NCI-H524 (cell line): ENCODE measurements at places on chromosomes 1 and 21.

DNA sequence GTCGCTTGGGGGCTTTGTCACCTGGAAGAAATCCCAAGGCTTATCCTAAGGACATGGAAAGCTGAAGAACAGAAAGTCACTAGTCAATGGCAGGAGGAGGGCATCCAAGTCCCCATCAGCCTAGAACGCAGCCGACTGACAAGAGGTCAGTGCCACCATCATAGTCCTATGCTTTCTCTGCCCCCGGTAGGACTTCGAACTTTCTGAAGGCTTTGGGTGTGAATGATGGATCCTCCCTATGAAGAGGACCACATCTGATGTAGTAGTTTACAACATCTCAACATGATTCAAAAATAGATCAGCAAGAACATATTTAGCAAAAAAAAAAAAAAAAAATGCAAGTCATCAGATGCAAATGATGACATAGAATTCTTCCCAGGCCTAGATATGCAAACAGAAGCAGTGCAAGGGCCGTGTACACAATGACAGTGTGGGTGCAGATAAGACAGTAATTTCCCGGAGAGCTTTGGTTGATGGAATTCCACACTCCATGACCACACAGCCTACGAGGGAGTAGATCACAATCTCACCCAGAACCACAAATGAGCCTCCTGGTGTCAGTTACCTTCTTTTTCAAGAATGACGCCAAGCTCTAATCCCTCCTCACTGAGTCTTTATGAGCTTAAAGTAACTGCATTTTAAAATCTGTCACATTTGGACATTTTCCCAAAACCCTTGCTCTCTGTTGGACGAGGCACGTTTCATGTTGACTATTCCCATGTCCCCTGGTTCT lies 88.2 kb downstream of the PSMG1 start:
- peak; percentile 44 for DNase-seq

DNA sequence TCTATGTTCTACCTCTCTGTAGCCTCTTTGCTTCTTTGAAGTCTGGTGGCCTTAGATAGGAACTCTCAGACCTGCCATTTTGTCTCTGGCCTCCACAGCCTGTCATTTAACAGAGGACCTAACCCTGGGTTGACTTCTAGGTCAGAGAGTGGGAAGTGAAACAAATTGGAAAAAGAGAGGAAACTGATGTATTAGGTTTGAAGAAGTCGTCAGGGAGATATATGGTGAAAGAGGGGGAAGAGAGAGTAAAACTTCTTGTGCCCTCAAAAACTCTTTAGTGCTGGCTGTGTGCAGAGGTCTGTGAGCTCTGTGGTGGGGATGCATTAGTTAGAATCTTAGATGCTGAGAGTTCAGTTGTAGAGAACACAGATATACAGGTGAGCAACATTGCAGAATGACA lies 30.2 kb upstream of the CD1D start:
- no peak for DNase-seq

GRCh38 chr1:11654939-11655808 lies 497 bp downstream of the FBXO44 start:
- no peak for DNase-seq

DNA sequence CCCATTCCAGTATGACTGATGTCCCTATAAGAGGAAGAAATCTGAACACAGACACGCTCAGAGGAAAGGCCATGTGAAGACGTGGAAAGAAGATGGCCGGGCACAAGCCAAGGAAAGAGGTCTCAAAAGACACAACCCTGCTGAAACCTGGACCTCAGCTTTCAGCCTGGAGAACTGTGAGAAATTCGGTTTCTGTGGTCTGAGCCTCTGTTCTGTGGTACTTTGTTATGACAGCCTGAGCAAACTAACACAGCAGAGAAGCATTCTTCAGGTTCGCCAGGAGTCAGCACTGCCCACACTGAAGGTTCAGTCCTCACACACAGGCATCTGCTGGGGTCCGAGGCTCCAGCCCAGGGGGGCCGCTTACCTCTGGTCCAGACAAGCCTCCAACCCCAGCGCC lies 37.7 kb downstream of the SEC16B start:
- DNase-seq, result no peak

DNA sequence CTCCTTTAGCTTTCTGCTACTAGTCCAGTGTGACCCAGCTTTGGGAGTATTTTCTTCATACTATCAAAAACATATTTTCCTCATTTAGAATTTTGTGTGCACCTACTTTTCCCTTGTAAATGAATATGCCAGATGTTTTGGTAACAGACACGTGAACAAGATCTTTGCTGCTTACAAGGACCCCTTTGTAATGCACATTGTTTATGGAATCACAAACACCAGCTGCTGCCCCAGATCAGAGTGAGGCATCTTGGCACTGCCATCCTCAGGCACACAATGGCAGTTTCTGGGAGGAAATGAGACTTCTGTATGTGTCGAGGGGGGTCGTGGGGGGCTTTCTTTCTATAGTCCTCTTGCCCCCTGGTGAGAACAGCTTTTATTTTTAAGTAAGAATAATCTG lies 115.7 kb downstream of the RGL1 start:
- DNase-seq, result peak; percentile 40

- no peak for DNase-seq
These were observed 154.7 kb downstream of the PTGER3 start for GRCh38 chr1:70892930-70893329.

DNA sequence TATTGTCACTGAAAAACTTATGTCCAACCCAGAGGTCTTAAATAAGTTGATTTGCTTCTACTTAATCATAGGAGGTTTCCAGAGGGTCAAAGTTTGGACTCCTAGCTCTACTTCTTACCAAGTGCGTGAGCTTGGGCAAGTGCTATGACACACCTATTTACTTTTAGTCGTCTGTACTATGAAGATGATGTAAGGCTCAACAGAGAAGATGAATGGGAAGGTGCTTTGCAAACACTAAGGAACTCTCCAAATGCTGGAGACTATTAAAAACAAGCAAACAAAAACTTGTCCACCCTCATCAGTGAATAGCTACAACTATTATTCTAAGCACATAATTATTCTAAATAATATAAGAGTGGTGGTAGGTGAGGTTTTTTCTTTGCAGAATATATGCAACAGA lies 232.3 kb upstream of the USP24 start:
- no peak for DNase-seq

DNA sequence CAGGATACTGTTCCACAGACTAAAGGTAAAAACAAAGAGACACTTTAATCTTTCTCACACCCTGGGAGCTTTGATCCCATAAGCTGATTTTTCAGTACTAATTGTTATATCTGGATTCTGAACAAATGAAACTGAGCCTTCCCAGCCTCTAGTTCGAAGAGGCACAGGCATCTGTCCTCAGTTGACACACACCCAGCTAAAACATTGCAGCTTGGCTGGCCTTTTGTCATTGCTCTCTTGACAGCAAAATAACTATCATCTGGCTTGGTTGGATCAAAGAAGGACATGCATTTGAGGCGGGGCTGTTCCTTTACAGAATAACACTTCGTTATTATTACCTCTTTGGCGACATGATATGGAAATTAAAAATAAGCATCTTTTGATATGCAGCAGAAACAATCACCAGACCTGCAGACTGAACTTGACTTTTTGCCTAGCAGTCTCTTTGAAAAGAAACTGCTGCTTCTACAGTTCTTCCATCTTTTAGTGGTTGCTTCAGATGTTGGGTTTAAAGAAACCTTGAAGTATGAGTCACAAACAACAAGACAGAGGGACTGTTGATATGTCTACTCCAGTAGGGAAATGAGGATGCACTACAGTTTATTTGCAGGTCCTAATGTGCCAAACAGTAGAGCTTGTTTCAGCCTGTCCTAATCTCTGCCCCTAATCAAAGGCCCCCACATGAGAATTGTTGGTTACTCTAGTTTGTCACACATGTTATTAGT lies 166.5 kb downstream of the TPR start:
- DNase-seq, result no peak

DNA sequence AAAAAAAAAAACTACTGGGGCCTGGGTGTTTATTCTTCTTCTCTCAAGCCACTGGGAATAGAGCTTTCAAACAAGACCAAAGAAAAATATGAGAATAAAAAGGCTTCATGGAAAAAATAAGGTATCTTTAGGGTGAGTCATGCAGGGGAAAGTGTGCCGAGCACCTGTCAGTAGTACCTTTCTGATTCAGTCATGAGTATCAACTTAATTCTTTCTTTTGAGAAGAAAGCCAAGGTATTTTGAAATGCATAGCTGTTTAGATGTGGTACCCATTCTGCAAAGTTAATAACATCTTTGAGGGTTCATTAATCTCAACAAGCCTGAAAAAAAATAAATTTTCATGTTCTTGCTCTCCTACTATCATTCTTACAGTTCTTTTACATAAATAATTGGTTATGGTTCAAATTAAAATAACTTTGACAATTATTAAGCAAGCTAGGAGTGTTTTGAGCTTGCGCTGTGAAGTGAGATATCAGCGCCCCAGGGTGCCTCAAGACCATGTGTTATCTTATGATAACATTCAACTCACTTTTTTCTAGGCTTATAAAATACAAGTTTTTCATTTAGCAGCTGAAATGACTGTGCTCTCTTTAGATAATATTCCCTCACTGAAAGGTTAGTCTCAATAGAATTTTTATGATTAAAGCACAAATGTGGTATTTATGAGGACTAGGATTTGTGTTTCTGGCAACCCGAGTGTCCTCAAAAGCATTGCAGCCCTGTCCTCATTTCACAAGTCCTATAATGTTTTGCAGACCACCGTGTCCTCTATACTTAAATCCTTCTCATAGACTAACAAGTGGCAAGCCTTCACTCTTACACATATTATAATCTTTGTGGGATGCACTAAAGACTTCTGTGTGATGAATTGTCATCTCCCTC lies 138.6 kb downstream of the SLC44A5 start:
- DNase-seq, result no peak
